ENCODE measurements at places on chromosomes 11 and 22.

GRCh38 chr11:126543691-126544090 is 188.2 kb downstream of the ST3GAL4 start:
- DNase-seq = no peak

- no peak for DNase-seq
Observed at GRCh38 chr22:33361581-33361980, 303.4 kb upstream of the SYN3 start.

DNA sequence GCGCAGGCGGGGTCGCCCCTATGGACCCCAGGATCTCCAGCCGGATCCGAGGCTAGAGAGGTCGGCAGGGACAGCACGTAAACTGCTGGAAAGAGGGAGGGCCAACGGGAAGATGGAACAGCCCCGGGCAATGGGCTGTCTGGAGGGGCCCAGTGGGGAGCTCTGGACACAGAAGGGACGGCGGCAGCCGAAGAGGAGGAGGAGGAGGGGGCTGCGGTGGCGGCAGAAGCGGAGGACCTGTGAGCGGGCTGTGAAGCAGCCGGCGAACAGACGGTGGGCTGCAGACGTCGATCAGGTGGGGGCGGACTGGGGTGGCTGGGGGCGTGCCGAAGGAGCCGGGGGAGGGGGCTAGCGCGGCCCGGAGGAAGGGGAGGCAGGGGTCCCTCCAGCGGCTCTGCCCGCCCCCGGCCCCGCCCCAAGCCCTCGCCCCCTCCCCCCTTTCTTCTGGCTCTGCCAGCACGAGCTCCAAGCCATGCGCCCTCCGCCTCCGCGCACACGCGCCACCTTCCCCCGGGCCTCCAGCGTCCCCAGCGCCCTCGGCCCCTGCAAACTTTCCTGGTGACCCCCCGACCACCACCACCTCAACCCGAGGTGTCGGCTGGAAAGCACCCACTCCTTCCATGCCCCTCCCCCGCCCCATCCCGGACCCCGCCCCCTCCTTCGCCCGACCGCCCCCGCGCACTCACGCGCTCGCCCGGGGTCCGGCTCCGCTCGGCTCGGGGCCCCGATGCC is 432 bp downstream of the TNKS1BP1 start:
- DNase-seq = no peak

DNA sequence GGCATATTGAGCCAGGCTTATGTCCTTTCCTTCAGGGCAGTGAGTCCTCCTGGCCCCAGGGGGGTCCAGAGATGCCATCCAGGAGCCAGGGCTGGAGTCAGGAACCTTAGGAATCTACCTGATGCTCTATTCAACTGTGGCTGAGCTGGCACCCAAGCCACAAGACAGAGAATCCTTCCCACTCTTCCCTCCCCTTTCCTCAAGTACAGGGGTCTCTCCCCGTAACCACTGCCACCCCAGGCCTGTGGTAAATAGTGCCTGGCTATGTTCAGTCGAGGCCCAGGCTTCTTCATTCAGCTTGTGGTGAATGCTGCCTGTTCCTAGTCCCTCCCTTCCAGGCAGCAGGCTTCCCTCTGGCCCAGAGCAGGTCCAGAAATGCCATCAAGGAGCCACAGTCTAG is 45.5 kb upstream of the THY1 start:
- DNase-seq = no peak

GRCh38 chr11:96149743-96150555 is 193.0 kb downstream of the MAML2 start:
- DNase-seq = no peak

GRCh38 chr11:66322732-66323427 is 6.0 kb upstream of the CD248 start:
- DNase-seq = no peak

DNA sequence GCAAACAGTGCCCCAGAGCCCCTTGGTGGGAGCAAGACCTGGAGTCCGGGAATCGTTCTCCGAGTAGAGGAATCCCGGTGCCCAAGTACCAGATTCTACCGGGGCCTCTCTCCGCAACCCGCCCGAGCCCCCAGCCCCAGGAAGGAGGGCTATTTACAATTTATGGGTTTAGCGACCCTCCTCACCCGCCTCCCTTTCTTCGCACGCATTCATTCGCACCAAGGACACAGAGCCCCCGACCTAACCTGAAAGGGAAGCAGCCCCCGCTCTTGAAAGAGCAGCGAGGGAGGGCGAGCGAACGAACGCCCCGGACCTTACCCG is 628 bp downstream of the LRP4 start:
- DNase-seq = no peak

DNA sequence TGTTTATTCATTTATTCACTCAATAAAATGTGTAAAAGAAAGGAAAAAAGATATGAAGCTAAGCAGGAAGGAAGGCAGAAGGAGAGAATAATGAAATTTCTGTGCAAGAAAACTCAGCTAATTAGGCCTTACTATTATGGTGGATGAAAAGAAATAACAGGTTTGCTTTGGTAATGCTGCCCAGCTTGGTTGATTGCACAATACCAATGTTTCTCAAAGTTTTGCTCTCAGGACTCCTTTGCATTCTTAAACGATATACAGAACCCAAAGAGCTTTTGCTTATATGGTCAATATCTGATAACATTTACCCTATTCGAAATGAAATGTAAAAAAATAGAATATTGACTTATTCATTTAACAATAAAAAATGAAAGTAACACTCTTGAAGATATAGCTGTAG is 7.3 kb upstream of the CTSC start:
- DNase-seq = no peak

GRCh38 chr11:118948000-118948399 is 8.1 kb upstream of the UPK2 start:
- no peak for DNase-seq

GRCh38 chr11:41309716-41310115 is 149.7 kb downstream of the LRRC4C start:
- no peak for DNase-seq

DNA sequence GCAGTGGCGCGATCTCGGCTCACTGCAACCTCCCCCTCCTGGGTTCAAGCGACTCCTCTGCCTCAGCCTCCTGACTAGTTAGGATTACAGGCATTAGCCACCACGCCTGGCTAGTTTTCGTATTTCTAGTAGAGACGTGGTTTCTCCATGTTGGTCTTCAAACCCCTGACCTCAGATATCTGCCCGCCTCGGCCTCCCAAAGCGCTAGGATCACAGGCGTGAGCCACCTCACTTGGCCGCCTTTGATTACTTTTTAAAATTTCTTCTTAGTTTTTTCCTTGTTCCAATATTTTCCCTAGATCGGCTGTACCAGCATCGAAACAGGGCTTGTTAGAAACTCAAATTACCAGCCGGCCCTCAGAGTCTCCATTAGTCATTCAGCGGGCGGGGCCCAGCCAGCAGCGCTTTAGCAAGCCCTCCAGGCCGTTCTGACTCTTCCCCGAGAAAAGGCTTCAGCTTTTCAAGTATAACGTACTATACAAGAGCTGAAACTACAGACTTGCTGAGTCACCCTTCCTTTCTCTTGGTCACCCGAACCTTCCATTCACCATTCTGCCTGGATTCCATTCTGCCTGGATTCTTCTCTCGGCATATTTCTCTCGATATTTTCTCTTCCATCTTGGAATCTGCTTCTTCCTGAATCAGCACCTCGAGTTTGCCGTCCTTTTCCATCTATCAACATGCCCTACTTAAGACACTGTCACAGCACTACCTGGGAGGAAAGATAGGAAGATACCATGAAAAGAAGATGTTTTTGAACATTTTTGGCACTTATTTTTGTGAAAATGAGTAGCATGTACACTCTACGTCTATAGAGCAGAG is 6.7 kb upstream of the CAPRIN1 start:
- no peak for DNase-seq

DNA sequence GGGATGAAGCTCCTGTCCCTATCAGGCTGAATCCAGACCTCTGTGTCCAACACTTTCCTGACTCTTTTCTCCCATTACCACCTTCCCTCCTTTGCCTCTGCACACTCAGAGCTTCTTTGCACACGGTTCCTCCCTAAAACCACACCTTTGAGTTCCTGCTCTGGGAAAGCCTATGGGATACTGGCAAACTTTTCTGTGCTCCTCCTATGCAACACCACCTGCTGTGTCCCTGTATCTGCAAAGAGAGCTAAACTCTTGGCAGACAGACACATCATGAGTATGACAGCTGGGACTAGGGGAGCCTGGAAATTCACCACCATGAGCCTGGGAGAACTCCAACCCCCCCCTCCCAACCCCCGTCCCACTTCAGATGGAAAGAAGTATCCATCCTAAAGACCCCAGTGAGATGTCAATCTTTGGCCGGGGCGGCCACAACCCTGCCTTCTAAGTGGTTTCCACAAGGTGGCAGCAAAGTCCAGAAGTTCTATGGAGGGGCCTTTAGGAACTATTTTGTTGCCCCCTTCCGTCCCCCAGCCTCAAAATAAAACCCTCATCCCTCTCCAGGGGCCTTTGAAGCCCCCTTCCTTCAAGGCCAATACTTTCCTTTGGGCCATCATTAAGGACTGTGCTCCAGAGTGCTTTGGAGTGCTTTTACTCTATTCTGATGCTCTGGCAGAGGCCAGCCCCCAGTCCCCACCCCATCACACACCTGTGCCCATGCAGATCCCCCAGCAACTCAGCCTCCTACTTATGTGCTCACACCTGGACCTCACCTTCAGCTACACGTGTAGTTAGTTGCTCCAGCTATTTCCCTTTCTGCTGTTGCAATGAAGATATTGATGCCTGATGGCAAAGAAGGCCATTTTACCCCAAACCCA is 19.4 kb downstream of the HTR3A start:
- no peak for DNase-seq

GRCh38 chr11:3613998-3614741 is 27.6 kb downstream of the ART5 start:
- DNase-seq = no peak

GRCh38 chr11:102617466-102618008 is 7.6 kb downstream of the MMP20 start:
- DNase-seq = no peak

- DNase-seq = no peak
Observed at GRCh38 chr22:22111267-22111751, 128.7 kb upstream of the TOP3B start.

- no peak for DNase-seq
Observed at GRCh38 chr11:120153221-120153620, 15.3 kb upstream of the TRIM29 start.

DNA sequence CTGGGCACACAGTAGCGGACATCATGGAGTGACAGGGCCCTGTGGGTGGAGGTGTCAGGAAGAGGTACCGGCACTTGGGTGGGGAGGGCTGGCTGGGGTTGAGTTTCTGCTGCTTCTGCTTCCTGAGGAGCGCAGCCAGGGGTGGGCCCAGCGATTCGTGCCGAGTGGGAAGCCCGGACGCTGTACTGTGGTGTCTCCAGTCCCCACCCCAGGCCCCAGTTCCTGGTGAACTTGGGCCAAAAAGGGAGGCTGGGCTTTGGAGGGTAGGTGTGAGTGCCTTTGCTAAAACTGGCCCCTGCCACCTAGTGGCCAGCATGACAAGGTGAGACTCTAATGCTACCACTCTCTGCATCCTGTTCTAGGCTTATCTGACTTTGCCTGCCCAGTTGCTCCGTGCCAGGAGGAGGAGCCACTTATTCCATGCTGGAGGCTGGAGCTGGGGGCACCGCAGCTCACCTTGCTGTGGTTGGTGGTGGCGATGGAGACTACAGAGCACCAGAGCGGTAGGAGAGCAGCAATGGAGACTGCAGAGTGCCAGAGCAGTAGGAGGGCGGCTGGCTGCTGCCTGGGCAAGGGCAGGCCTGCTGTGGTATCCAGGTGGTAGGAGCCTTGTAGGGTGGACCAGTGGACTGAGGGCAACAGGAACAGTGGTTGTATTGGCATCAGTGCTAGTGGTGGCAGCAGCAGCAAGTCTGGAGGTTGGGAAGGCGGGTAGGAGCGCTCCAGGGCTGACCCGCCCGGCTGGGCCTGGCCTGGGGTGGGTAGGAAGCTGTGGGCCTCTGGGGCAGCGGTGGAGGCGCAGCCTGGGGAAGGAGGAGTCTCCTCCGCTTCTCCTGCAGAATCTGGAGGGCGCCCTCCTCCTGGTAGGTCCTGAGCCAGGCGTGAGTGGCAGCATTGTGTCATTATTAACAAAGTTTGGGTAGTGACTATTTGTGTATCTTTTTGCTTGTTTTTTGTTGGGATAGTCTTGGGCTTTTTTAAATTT is 2.2 kb upstream of the RFPL2 start:
- DNase-seq = no peak

DNA sequence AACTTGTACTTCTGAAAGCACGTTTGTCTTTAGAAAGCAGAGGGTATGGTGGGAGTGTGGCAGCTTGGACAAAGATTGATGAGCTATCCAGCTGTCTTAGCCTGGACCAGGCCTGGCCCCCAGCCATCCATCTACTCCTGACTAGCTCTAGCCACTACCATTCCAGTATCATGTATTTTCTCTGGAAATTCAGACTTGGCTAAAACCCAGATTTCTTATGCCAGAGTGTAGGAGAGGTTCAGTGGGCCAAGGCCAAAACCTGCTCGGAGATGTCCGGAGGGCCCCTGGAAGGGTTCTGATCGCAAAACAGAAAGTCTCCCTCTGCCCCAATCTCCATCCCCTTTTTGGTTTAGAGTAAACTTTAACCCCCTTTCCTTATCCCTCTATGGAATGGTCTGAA is 24.8 kb upstream of the MTCH2 start:
- no peak for DNase-seq

DNA sequence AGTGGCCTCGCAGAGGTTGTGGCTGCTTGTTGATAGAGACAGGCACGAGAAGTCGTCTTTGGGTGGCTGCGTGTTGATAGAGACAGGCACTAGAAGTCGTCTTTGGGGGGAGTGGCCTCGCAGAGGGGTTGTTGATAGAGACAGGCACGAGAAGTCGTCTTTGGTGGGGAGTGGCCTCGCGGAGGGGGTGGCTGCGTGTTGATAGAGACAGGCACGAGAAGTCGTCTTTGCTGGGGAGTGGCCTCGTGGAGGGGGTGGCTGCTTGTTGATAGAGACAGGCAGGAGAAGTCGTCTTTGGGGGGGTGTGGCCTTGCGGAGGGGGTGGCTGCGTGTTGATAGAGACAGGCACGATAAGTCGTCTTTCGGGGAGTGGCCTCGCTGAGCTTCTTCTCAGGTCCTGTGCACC is 328.8 kb downstream of the TBC1D22A start:
- DNase-seq = no peak

DNA sequence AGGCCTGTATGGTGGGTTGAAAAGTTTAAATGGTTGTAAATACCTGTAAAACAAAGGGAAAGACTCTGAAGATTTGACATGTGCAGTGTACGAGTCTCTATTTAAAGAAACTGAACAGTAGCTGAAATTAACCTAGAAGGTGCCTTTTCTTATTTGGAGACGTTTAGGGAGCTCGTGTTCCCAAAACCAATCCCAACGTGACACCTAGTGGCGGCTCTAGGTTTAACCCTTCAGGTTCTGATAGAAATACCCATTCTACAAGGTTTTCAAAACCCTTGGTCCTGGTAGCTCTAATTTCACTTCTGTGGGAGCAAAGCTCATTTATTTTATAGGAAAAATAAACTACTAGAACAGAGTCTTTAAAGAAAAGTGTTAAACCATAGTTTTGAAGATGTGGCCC is 258.3 kb downstream of the LRRC4C start:
- DNase-seq = no peak

GRCh38 chr11:46533396-46534100 is 60.3 kb downstream of the AMBRA1 start:
- no peak for DNase-seq
